ENCODE measurements at places on chromosomes 3 and 15. TPM values are rescaled to one million over a fixed set of nuclear protein-coding genes. Genes with fewer than 3 reads are reported as not detected.

The AHSG gene
- total RNA-seq, result not detected

The SNURF gene
- 2.5 TPM for total RNA-seq

The CD200 gene
- total RNA-seq, result 42.0 TPM

The INSYN1 gene
- 2.9 TPM for total RNA-seq

The TRIM42 gene
- total RNA-seq, result not detected

The USP50 gene
- not detected for total RNA-seq

The SH3GL3 gene
- total RNA-seq, result not detected

The ADAMTS7 gene
- 16.8 TPM for total RNA-seq

The NR2E3 gene
- not detected for total RNA-seq

The CCDC54 gene
- total RNA-seq, result not detected
